AG04449 (cell line): ENCODE measurements at places on chromosomes 1 and 21.

DNA sequence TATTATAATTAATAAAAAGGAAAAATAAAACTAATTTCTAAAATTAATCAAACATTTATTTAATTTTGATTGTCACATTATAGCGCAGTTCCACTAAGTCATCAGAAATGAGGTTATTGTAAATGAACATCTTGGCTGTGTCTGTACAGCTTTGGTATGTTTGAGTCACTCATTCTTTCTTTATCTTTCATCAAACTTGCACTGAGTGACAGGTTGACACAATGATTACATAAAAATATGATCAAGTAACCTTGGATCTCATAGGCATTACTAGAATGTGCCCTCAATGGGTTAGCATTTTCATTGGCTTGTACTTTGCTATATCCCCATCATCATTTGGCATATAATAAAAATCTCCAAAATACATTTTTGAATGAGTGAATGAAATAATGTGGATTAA, 1353.2 kb upstream of the ADGRL2 start:
- DNase-seq, result no peak

- no peak for DNase-seq
These were observed 957 bp downstream of the CAPN9 start for GRCh38 chr1:230747890-230748800.

DNA sequence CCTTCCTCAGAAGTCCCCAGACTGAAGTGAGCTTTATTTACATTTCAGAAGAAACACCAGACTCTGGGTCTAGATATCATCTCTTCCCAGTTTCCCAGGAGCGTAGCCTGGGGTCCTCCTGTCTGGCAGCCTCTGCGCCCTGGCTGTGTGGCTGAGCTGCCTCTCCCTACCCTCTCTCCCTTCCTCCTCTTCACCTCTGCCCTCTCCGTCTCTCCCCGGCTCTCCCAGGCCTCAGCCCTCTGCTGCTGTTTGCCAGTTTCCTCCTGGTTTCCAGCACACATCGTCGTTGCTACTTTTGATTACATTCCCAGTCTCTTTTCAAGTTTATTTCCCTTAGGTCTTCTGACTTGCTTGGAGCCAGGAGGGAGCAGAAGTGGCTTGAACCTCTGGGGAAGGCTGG, 91.1 kb upstream of the DISP3 start:
- no peak for DNase-seq

GRCh38 chr1:153202006-153202405, 1.2 kb upstream of the LELP1 start:
- DNase-seq, result no peak

GRCh38 chr1:80375662-80376061, 1369.1 kb upstream of the ADGRL4 start:
- peak; percentile 42 for DNase-seq

DNA sequence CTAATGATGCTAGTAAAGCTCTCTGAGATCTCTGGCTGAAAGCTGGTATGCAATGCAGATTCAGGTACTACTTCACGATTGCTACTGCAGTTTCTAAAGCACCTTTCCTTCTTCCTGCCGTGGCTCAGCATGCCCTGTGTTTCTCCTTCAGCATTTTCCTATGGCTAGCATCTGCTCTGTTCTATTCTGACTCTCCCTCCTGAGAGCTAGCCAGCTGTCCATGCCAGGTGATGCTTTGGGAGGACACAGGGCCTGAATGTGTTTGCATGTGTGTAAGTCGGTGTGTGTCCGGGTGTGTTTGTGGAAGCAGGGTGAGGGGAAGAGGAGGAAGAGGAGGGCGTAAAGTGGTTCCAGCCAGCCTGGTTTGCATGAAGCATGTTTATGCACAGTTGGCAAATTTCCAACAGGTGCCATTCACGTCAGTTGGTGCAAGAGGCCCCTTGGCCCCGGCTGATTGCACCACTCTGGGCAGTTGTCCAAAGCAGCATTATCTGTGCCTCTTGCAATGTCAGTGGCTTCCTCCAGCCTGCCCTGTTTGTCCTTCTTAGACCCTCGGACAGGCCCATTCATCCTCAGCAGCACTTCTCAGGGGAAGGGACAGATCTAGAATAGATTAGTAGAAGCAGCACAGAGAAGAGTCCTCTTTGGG, 433.3 kb downstream of the DISC1 start:
- no peak for DNase-seq
